Left ventricle myocardium inferior (tissue), 1 donor: ENCODE measurements at places on chromosomes 12 and 14. TPM values are rescaled to one million over a fixed set of nuclear protein-coding genes. Genes with fewer than 3 reads are reported as not detected.

DNA sequence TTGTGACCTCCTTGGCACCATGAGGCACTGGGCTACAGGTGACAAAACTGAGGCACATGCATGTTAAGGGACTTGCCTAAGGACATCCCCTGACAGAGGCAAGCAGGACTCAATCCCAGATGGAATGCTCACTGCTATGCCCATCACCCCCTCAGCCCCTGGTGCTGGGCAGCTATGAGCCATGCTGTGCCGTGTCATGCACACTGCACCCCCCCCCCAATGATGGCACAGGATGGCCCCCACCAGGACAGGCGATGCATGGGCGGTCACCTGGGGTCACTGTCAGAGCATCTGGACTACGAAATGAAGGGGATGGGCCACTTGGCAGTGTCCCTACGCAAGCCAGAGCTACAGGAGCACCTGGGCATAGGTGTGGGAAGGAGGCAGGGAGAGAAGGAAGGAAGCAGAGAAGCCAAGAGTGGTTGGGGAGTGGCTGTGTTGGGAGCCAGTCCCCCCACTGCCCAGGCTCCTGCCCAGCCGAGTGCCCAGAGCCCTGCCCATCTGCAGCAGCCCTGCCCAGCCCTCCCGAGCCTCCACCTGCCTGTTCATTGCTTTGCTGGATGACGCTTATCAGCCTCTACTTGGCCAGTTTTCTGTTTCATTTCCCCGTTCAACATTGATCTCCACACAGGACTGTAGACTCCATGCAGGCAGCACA, 84.9 kb upstream of the DIO3 start:
- DNase-seq = no peak

GRCh38 chr14:55782166-55782565, 202.2 kb downstream of the KTN1 start:
- no peak for DNase-seq

DNA sequence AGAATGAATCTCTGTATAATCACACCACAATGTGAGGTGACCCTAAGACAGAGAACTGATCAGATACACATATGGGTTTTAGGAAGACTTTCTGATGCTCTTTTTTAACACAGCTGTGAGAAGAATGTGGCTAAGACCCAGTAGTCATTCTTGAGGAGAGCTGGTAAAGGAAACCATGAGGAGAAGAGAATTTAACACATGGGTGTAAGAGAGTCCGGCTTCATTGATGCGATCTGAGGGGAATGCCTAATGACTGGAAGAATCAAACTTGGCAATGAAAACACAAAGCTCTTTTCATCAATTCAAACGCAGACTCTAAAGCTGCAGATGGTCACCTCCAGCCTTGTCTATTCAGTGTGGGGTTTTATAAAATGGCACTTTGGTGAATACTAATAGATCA, 79.3 kb downstream of the FOXA1 start:
- no peak for DNase-seq

GRCh38 chr12:100185361-100185894, 15.2 kb upstream of the ACTR6 start:
- no peak for DNase-seq

DNA sequence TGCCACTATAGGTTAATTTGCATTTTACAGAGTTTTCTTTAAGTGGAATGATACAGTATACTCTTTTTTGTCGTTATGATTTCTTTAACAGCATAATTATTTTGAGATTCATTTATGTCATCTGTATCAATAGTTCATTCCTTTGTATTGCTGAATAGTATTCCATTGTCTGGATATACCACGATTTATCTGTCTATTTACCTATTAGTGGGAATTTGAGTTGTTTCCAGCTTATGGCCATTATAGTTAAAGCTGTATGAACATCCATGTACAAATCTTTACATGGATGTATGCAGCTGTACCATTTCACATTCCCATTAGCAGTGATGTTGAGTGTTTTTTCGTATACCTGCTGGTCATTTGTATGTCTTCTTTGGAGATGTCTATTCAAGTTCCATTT, 163.9 kb downstream of the ETNK1 start:
- no peak for DNase-seq

DNA sequence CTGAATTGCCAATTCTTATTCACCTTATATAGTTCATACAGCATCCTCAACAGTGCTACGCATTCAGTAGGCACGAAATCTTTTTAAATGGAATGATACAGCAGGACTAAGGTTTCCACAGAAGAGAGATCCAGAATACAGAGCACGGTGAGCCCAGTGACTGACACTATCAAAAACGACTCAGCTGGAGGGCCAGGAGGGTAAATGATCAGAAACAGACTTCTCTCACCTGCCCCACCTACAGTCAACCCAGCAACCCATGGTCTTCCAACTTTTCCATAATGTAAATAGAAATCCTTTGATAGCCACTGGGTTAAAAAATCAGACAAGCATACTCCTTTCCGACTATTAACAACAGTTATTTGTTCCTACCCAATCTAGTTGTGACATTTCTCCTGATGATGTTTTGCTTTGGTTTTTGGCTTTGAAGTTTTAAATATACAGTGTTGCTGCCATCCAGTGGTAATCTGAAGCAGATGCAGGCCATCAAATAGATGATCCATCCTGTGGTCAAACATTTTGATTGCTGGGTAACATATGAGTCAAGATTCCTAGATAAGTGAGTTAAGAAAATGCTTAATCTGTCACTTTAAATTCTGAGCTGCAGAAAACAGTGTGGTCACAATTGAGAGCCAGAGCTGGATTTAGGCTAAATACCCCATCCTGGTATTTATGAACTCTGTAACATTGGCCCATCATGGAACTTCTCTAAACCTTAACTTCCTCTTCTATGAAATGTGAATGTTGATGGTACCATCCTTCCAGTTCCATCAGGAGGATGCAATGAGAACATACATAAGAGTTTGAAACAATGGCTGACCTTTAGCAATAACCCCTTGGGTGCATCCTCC, 42.0 kb downstream of the GPHB5 start:
- DNase-seq = no peak

DNA sequence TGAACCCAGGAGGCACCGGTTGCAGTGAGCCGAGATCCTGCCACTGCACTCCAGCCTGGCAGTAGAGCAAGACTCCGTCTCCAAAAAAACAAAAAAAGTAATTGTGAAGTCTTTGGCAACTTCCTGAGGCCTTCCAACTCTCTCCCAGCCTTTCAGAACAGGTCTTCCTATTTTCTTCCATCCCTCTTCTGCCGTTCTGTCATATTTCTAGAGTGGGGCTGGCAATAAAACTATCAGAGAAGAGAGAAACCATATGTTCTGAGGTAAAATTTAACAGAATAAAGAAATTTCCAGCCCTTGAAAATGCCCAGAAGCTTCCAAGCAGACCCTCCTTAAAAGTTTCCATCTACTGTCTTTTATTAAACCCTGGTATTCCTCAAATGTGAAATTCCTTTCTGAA, 100.4 kb downstream of the HMGA2 start:
- no peak for DNase-seq

DNA sequence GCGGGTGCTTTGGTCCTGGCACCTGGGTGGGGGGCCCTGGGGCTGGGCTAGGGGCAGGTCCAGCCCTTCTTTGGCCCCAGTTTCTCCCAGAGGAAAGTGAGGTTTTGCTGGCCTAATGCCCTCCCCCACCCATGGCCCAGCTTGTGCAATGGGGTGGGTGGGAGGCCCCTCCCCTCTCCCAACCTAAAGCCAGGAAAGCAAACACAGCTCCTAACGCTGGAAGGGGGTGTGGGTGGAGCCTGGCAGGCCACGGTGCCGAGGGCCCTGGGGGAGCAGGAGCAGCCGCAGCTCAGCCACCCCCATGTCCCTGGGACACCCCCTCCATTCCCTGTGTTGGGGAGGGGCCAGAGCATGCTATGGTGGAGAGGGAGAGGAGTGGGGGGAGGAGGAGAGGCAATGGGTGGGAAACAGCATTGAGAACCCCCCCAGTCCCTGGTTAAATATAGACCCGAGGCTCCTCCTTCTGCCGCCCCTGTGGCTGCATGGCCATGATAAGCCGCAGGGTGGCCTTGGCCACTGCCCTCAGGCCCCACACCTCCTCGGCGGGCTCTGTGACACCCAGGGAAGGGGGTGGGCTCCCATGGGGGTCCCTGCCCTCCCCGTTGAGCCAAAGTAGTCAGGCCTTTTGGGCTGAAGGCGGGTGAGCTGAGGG, 4.7 kb downstream of the EXOC3L4 start:
- no peak for DNase-seq

DNA sequence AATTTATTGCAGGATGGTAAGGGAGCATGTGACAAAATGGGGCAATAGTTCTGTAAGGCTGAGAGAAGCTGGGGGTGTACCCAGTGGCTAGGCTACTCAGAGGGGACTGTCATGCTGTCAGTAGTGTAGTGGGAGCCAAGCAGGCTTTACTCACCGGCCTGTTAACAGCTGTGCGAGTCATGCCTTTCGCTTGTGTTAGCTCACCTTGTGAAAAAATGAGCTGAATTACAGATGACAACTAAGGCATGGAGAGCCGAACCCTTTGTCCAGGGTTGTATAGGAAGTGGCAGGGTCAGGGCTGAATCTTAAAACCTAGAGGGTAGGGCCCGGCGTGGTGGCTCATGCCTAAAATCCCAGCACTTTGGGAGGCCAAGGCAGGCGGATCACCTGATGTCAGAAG, 37.9 kb downstream of the SH2B3 start:
- no peak for DNase-seq

GNPTAB gene
- total RNA-seq = 55.2 TPM

RGS6 gene
- 23.0 TPM for total RNA-seq

ACOT4 gene
- total RNA-seq = 0.77 TPM

OSGEP gene
- 19.4 TPM for total RNA-seq

KRT83 gene
- total RNA-seq = not detected

OVCH1 gene
- total RNA-seq = 0.25 TPM

PIWIL1 gene
- total RNA-seq = not detected

KRT73 gene
- not detected for total RNA-seq

NPAS3 gene
- total RNA-seq = 2.5 TPM

FGF23 gene
- total RNA-seq = not detected
